Activated CD4-positive, alpha-beta memory T cell treated with anti-CD3 and anti-CD28 coated beads, Interleukin-2, amount 10 ng/mL, durations not matched to agents 7 days and 5 days (primary cell): ENCODE measurements at places on chromosomes 1 and 21.

DNA sequence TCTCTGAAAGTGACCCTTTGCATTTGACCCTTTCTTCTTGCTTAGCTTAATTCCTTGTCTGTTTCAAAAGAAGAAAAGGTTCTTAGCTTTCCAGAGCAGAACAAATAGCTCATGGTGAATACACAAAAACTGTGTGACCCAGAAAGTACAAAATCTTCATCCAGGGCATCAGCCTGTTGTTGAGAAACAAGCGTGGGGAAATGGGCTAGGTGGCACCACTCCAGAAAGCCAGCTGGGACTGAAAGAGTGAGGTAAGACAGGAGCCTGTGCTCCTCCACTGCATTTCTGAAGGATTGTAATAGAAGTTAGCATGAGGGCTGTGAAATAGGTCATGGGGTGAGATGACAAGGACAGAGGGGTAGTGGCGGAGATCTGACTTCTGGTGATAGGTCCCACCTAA lies 45.8 kb downstream of the CYP2J2 start:
- no peak for DNase-seq

- no peak for DNase-seq
Observed at GRCh38 chr1:163173121-163173520, 29.6 kb downstream of the RGS5 start.

GRCh38 chr1:158969855-158970254 lies 38.5 kb downstream of the PYHIN1 start:
- DNase-seq = no peak

DNA sequence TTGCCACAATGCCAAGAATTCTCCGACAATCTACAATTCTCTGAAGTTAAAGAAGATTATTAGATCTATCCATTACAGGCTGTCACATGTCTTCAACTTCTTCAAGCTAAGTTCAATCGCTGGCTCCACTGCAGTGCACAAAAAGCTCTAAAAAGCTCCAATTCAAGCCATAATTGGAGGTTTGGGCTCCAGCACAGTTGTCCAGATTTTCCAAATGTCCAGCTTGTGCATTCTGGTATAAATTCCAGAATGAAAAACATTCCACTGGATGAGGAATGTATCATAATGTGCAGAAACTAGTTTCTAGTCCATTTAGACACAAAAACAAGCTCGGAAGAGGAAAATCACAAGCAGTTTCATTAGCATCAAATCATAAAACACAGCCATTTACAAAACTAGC lies 138.6 kb downstream of the NRIP1 start:
- no peak for DNase-seq

DNA sequence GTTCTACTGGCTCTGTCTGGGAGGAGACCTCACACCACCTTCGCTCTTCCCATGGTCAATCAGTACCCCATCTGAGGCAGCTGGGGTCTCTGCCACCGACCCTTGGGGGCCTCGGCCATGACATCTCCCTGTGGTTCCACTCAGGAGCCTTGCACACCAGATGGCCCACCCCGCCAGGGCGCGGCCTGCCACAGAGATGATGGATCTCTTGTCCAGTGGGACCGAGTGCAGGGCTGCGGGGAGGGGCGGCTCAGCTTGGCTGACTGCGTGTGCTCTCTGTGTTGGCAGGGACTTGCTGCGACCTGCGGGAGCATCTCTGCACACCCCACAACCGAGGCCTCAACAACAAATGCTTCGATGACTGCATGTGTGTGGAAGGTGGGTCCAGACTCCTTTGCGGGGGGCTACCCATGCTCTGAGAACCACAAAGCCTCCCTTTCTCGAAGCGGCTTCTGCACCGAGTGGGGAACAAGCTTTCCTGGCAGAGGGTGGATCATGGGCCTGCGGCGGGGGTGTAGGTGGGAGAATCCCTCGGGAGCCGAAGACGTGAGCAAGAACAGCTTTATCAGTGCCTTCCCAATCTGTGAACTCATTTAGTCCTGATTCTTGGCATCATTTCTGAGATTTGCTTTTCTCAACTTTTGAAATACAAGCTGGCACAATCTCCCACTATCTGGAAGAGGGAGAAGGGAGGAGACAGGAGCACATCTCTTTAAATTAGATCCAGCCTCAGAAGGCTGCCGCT lies 20.9 kb upstream of the AGTRAP start:
- no peak for DNase-seq

- DNase-seq = no peak
Observed at GRCh38 chr1:169572187-169572586, 14.1 kb downstream of the F5 start.

GRCh38 chr1:155295183-155295941 lies 5.9 kb downstream of the PKLR start:
- no peak for DNase-seq

GRCh38 chr1:154609398-154610380 lies 1.7 kb upstream of the ADAR start:
- DNase-seq = peak; percentile 64

- peak; percentile 82 for DNase-seq
Observed at GRCh38 chr1:228486596-228487335, 416 bp upstream of the RNF187 start.

- DNase-seq = no peak
Observed at GRCh38 chr1:29471487-29472313, 235.4 kb downstream of the PTPRU start.

GRCh38 chr1:176863613-176864012 lies 300.9 kb downstream of the ASTN1 start:
- no peak for DNase-seq

- no peak for DNase-seq
Observed at GRCh38 chr1:14791654-14792053, 193.2 kb downstream of the KAZN start.

- DNase-seq = no peak
Observed at GRCh38 chr1:209662879-209663327, 10.7 kb upstream of the LAMB3 start.

DNA sequence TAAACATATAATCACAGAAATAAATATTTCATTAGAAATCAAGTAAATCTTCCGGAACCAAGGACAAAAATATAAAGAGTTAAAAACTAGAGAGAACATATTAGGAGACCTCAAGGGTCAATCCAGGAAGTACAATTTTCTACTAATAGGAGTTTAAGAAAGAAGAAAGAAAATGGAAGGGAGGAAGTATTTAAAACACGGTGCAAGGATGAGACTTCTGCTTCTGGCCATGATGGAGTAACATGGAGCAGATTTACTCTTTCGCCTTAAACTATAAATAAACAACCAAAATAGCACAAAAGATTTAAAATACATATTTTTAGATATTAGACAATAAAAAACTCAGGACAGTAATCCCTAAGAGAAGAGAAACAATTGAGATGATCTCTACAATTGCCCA lies 12.6 kb upstream of the IFNAR1 start:
- no peak for DNase-seq

- DNase-seq = no peak
Observed at GRCh38 chr1:204267191-204267601, 53.4 kb upstream of the GOLT1A start.

- no peak for DNase-seq
Observed at GRCh38 chr21:42651515-42652401, 1.7 kb upstream of the PDE9A start.

DNA sequence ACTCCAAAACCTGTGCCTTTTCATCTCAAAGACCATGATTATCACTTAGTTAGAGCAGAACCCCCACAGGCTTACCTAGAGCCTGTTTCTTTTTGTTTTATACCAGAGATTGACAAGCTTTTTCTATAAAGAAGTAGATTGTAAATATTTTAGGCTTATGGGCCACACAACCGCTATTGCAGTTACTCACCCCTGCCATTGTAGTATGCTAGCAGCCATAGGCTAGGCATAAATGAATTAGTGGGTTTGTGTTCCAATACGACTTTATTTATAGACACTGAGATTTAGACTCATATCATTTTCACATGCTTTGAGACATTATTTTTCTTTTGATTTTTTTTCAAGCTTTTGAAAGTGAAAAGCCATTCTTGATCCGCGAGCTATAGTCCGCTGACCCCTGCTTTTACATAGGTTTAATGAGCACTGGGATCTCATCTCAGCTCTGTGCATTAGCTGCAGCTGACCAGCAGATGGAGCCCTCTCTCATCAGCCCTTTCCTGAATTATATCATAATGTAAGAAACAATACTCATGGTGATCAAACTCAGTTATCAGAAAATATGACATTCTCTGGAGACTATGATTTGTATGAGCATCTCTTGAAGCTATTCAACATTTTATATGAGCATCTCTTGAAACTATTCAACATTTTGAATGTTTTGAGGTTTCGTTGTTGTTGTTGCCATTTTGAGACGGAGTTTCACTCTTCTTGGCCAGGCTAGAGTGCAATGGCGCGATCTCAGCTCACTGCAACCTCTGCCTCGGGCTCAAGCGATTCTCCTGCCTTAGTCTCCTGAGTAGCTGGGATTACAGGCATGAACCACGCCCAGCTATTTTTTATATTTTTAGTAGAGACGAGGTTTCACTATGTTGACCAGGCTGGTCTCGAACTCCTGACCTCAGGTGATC lies 111.9 kb upstream of the L1TD1 start:
- DNase-seq = peak; percentile 38

DNA sequence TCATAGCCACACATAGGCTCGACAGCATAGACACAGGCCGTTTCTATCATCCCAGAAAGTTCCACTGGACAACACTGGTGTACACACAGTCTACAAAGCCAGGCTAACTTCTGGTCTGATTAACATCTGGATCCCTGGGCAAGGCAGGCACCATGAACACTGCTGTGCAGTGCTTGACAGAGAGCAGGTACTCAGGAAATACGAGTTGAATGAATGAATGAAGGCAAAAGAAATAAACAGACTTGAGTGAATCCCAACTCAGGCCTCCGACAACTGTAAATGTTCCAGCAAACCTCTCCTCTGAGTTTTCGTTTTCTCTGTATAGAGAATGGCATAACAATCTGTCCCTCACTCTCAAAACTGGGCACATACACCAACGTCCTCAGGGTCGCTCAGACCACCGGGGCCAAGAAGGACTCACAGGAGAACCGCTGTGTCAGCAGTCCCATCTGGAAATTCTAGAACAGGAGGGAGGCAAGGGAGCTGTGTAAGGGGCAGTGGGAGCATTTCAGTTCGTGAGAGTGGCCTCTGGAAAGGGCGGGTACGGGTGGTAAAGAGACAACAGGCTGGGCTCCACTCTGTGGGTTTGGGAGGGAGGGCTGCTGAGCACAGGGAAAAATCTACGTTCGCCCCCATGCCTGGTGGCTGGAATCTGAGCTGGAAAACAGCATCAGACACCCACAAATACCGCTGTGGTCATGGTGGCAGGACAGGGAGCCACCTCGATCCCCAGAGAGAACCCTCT lies 15.1 kb upstream of the ECE1 start:
- DNase-seq = no peak

DNA sequence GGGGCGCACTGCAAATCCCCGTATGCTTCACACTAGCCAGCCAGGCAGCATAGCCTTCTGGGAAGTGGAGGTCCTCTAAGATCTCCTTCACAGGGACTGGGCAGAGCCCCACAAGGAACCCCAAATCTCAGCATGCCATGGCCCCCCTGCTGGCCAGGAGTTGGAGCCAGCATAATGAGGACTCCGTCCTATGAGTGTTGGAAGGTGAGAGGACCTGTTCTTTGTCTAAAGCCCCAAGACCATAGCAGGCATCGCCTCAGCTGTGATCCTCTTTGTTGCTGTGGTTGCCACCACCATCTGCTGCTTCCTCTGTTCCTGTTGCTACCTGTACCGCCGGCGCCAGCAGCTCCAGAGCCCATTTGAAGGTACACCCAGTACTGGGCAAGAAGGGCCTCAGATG lies 1.5 kb downstream of the SHISA4 start:
- no peak for DNase-seq

GRCh38 chr1:165898837-165899236 lies 71.4 kb downstream of the UCK2 start:
- DNase-seq = no peak

DNA sequence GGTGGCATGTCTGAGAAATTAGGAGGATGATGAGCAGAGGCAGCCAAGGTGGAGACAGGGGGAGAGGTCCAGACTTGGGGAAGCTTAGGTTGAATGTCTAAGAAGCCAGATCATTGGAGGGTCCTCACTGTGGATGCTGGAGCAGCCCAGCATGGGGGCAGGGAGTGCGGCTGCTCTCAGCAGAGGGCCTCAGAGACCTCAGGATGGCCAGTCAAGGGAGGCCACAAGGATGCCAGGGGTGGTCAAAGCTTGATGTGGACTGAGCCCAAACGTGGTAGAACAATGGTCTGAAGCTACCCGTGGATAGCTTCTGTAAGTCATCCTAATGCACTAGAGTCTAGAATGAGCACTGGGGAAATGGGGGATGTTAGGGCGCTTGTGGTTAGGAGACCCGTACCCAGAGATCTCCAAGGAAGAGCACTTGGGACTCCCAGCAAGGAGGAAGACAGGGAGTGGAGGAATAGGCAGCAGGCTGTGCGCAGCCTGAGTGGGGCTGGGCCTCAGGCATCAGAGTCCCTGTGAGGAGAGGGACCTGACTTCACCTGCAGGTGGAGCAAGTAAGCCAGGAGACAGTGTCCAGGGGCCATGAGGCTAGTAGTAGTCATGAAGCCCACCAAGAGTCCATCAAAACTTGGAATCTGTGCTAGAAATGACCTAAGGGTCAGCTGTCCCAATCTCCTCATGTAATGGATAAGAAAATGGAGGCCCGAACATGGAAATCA lies 4.3 kb upstream of the S100A9 start:
- DNase-seq = no peak
